Subcutaneous adipose tissue (tissue), 4 donors: ENCODE measurements at places on chromosomes 5 and 9. TPM values are rescaled to one million over a fixed set of nuclear protein-coding genes. Genes with fewer than 3 reads are reported as not detected.

The THBS4 gene
- 28.2 TPM for total RNA-seq

The CYLC2 gene
- not detected for total RNA-seq

The FEM1C gene
- total RNA-seq: 59.8 TPM

The HBEGF gene
- total RNA-seq: 14.3 TPM
